Stimulated activated CD4-positive, alpha-beta T cell treated with anti-CD3 and anti-CD28 coated beads, Interleukin-2, amount 100 ng/mL, for 4 hours (primary cell): ENCODE measurements at places on chromosomes 12 and 14.

GRCh38 chr12:60689137-60689536, 1093.3 kb downstream of the SLC16A7 start:
- no peak for DNase-seq

DNA sequence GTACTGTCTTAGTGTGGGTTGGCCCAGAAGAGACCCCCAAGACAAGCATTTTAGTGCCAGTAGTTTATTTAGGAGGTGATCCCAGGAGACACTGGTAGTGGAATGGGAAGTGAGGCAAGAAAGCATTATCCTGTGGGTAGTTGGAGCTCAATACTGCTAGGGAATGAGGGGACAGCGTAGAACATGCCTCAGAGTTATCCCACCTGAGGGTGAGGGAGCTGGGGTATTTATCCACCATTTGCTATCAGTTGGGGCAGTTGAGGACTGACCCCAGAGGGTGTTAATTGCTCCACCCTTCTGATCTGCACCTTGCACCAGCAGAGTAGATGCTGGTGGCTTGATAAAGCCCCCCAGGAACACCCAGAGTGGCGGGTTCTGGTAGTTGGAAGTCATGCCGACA, 37.9 kb downstream of the RHOF start:
- no peak for DNase-seq

DNA sequence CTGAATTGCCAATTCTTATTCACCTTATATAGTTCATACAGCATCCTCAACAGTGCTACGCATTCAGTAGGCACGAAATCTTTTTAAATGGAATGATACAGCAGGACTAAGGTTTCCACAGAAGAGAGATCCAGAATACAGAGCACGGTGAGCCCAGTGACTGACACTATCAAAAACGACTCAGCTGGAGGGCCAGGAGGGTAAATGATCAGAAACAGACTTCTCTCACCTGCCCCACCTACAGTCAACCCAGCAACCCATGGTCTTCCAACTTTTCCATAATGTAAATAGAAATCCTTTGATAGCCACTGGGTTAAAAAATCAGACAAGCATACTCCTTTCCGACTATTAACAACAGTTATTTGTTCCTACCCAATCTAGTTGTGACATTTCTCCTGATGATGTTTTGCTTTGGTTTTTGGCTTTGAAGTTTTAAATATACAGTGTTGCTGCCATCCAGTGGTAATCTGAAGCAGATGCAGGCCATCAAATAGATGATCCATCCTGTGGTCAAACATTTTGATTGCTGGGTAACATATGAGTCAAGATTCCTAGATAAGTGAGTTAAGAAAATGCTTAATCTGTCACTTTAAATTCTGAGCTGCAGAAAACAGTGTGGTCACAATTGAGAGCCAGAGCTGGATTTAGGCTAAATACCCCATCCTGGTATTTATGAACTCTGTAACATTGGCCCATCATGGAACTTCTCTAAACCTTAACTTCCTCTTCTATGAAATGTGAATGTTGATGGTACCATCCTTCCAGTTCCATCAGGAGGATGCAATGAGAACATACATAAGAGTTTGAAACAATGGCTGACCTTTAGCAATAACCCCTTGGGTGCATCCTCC, 42.0 kb downstream of the GPHB5 start:
- no peak for DNase-seq

GRCh38 chr14:23365036-23365731, at the start of gene EFS:
EFS (minus strand) TSS chr14:23365172; CDS start chr14:23365025, 147 bp downstream.
- DNase-seq = no peak

GRCh38 chr12:51972849-51973273, 21.4 kb downstream of the ACVR1B start:
- DNase-seq = no peak

DNA sequence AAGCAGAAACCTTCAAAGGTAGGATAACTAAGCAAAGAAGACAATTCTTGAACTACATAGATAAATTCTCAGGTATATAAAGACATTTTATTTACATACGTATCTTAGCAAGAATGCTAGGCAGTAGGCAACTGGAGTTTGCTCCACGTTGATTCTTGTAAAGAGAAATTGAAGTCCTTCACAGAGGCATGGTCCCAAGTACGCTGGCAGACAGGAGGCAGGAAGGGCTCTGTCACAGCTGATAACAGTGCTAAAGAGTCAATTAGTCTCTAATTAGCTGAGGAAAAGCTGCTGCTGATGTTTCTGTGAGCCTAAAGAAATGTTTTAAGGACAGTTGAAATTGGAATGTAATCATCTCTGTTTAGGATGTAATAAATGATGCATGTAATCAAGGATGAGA, 146.8 kb downstream of the METTL25 start:
- DNase-seq = no peak

- no peak for DNase-seq
Measured at GRCh38 chr12:18146363-18146762, 56.4 kb upstream of the RERGL start.

DNA sequence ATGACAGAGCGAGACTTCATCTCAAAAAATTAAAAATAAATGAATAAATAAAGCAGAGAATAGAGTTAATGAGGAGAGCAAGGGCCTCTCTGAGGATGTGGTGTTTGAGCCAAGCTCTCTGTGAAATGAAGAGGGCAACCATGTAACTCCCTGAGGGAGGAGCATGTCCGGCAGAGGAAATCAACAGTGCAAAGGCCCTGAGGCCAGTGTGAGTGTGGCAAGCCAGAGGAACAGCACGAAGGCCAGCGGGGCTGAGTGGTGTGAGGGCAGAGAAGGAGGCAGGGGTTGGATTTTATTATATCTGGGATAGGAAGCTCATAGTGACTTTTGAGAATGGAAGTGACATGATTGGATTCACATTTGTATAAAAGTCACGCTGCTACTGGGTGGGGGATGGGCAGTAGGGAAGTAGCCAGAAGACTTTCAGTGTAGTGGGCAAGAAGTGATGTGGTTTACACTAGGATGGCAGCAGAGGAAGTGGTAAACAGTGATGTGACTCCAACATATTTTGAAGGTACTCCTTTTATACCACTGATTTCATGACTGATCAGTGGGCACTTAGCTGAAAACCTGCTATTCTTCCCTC, 10.3 kb upstream of the LRP1-AS start:
- no peak for DNase-seq

GRCh38 chr12:27272373-27273028, 28.4 kb downstream of the STK38L start:
- DNase-seq = no peak

DNA sequence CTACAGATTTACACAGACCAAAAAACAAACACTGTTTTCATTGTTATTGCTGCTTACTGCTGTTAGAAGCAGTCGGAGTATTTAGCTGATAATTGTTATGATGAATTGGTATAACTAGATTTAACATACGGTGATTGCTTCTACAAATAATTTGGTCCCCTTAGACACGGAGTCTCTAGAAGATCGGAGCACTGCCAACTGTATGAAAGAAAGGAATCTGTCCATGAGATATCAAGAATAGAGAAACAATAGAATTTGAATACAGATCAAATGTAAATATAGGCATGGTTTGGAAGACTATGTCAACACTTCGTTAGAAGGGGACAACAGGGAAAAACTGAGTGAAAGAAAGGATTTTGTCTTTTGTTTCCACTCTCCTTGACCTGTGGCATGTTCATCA, 110.9 kb downstream of the PPP2R5E start:
- no peak for DNase-seq

DNA sequence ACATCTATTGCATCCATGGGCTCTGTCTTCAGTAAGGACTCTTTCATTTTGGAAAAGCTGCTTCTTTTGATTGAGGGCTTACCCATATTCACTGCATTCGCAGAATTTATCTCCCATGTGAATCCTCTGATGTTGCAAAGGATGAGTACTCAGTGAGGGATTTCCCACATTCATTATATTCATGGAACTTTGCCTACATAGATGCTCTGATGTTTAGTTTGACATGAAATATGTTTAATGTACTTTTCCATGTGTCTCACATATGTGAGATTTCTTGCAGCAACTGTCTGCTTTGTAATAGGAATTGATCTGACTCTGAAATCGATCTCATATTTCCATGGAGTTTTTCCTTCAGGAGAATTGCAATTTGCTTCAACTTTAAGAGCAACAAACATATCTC, 1699.6 kb upstream of the FLRT2 start:
- DNase-seq = no peak

GRCh38 chr14:68404652-68405183, 388.1 kb downstream of the ZFP36L1 start:
- DNase-seq = no peak

DNA sequence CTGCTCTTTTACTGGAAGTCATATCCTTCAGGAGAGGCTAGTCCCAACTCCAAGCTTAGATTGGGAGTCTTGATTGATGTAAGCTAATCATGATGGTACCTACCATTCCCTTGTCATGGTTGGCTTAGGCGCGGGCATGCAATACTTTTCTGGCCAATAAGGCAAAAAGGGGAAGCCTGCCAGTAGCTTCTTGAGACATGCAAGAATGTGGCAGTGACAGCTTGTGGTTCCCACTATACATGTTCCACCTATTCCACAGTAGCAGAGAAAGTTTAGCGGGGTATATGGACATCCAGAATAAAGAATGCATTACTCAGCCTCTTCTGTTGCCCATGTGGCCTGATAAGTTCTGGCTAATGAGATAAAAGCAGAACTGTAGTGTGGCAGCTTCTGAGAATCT, 55.0 kb downstream of the AP5M1 start:
- DNase-seq = no peak

DNA sequence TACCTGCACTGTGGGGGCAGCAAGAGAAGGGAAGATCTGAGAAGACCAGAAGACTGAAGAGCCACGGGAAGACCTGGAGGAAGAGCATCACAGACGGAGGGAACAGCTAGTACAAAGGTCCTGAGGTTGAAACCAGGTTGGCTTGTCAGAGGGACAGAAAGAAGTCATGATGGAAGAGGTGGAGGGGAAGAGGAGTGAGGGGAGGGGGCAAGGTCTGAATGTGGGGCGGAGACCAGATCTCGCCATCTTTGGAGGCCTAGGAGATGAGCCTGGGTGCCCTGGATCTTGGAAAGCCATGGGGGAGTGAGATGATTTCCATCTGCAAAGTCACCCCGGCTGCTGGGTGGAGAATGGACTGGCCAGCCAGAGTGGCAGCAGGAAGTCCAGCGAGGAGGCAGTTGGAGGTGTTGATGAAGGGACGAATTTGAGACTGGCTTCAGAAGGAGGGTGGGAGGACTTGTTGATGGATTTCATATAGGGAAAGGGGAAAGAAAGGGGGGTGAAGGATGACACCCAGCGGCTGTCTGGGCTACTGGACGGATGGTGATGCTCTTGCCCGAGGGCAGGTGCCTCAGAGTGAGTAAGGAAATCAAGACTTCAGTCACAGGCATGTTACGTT, 14.6 kb upstream of the UBC start:
- no peak for DNase-seq

DNA sequence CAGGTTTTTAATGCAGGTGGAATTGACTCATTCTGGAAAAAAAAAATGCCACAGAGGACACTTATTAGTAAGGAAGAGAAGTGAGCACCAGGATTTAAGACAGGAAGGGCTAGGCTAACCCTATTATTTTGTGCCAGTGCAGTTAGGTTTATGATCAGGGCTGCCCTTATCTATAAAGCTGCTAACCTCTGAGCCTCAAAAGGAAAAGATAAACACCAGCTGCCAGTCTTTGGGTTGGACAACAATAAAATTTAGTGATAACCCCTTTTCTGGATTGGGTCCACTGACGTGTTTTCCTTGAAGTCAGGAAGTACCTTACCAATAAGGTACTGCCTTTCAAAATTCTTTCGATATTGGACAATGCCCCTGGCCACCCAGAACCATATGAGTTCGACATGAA, 128.9 kb downstream of the NUBPL start:
- DNase-seq = no peak

GRCh38 chr12:50641566-50641965, 122.3 kb upstream of the ATF1 start:
- no peak for DNase-seq

- DNase-seq = no peak
Measured at GRCh38 chr12:33653362-33653761, 213.7 kb upstream of the SYT10 start.

GRCh38 chr12:58566599-58566998, 353.7 kb downstream of the LRIG3 start:
- no peak for DNase-seq

DNA sequence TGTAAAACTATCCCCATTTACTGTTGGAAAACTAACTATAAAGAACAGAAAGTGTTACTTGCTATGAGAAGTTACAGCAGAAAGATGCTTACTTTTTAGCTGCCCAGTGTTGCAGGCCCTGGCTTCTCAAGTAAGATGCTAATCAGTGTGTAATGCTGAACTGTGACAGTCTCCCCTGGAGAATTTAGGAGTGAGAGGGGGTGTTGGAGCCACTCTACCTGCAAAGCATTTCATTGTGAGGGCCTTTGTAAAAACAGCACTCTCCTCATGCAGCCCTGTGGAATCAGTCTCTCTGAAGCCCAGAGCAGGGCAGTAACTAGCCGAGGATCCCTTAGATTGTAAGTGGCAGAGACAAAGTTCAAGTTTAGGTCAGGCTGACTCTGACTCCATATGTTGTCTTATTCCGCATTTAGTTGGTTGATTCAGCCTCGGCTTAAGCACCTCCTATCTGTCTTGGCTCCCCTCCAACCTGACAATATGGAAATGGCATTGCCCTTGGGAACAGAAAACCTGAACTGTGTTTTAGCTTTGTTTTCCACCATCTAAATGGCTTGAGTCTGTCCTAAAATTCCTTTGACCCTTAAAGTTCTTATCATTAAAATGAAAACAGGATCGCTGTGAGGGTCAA, 141.3 kb downstream of the PRKCH start:
- no peak for DNase-seq

DNA sequence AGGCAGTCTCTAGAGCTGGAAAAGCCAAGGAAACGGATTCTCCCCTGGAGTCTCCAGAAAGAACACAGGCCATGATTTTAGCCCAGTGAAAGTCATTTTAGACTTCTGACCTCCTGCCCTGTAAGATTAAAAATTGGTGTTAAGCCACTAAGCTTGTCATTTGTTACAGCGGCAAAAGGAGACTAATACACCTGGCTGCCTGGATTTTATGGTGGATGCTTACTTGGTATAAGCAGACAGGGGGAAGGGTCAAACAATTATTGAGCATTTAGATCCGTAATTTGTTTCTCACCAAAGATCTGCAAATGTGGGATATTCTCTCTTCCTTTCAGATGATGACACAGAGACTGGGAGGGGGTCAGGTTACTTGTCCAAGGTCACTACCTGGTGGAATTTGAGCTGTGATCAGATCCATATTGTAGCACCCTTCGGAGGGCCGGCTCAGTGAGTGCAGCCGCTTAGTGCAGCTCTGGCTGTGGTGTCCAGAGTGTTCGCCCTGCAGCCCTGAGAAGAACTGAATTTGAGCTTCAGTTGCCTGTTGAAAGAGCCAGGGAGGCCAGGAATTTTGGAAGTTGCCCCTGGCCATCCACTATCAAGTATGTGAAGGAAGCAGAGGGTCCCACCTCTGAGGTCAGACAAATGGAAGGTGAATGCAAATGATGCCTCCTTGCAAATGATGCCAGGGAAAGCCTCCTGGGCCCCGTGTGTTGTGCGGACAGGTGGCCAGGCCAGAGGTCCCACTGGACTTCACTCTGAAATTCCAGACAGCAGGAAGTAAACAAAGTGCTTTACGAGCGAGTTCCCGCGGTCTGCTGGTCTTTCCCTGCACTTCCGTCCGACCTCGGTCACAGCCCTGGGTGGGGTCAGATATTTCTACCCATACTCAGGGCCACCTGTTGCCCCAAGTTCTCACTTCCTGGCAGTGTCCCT, 15.1 kb downstream of the GLRX5 start:
- DNase-seq = no peak

GRCh38 chr12:92136026-92136730, 9.5 kb downstream of the BTG1 start:
- no peak for DNase-seq
